A549 treated with Hydrocortisone at 1 μM for 4 hours (cell line): ENCODE measurements at places on chromosomes 12 and 14. TPM values are rescaled to one million over a fixed set of nuclear protein-coding genes. Genes with fewer than 3 reads are reported as not detected.

Gene MYO1A
- 0.21 to 0.40 TPM (median 0.23 TPM) in 5 replicates for total RNA-seq

Gene BEST3
- 0.90 to 2.0 TPM (median 1.2 TPM) in 5 replicates for total RNA-seq

Gene OR10AD1
- not detected in 5 replicates for total RNA-seq

Gene SPATA7
- 3.4 to 4.8 TPM (median 3.9 TPM) in 5 replicates for total RNA-seq

Gene FBXW8
- total RNA-seq: 5.2 to 6.7 TPM (median 6.4 TPM) in 5 replicates
